ENCODE measurements at places on chromosomes 11 and 22.

DNA sequence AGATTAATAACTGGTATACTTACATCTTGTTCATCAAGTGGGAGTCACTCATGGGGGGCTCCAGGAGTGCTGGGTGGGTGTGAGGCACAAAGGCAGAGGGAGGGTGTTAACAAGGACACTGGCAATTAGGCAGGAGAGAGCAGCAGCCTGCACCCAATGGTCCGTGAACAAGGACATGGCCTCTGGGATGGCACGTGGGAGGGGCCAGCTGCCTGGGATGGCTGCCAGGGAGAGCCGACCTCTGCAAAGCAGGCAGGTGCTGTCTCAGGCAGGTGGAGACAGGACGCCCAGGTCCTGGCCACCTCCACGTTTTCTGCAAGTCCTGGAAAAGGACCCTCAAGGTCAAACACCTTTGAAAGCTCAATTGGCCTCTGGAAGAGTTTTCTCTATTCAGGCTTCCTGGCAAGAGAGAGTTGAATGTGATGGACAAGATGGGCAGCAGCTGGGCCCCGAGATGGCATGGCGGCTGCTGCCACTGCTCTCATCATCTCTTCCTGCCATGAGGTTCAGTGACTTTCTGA, 257.1 kb downstream of the BUD13 start:
- peak; percentile 41 for DNase-seq

DNA sequence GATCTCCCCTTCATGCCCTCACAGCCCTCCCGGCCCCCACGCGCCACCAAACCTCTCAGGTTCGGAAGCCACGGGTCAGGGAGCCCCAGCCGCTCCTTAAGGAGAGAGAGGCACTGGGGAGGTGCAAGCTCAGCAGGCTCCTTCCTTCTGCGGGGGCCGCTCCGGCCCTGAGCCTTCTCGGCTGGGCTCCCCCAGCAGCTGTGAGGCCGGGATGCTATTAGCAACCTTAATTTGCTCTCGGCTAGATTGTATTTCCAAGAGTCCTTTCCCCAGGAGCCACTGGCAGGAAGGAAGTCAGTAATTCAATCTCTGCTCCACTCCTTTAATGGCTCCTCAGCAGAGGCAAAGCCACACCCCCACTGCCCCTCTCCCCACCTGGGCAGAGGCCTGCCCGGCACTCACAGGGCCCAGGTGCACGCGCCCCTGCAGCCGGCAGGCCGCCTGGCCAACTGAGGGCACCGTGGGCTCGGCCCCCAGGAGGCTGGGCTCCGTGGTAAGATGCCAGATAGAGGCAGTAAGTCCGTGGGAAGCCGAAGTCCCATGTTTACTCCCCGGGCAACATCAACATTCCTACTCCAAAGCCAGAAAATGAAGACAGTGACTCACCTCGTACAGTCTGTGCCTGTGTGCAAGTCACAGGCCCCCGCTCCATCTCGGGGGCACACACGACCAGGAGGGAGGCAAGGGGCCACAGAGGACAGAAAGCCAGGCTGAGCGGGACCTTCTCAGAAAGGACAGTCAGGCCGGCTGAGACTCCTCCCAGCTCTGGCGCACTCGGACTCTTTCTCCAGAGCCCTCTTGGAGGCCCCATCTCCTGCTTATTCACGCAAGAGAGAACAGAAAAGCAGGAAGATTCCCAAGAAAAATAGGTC, 5.2 kb downstream of the IGSF9B start:
- DNase-seq, result peak; percentile 67

- no peak for DNase-seq
Measured at GRCh38 chr11:116842909-116843308, 5.5 kb upstream of the APOA1 start.

- DNase-seq, result peak; percentile 62
Measured at GRCh38 chr11:68271023-68271780, 571 bp downstream of the C11orf24 start.

- DNase-seq, result no peak
Measured at GRCh38 chr22:23053912-23054530, 16.3 kb upstream of the GNAZ start.

- no peak for DNase-seq
Measured at GRCh38 chr11:9150501-9150900, 59.1 kb upstream of the SCUBE2 start.

DNA sequence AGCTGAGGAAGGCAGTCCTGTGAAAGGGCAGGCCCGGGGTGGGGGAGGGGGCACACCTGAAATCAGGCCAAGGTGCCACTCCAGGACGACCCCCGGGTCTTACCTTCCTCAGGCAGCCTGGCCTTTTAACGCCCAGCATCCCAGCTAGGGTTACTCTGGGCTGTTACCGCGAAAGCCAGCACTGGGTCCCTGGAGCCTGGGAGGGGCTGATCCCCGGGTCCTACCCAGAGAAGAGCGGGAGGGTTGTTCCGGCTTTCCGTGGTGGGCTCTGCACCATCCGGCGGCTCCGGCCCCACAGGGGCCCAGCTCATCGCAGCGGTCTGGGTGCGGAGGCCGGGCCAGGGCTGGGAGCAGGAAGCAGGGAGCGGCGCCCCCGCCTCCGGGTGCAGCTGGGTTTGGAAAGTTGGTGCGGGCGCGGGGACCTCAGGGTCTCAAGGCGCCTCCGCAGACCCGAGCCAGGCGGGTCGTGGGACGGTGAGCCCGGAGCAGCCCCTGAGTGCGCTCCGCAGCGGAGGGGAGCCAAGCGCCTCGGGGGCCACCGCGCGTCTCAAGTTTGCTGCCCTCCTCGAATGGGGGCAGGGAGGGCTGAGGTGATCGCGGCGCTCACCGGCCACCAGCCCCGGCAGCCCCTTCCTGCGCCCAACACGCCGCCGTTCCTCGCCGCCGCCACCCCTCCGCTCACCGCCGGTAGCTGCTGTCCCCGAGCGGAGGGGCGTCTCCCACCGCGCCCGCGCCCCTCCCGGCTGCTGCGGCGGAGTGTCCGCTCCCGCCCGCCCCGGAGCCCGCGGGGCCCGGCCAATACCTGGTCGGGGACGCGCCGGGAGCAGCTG, 831 bp downstream of the CHST1 start:
- DNase-seq, result peak; percentile 57

GRCh38 chr11:121351083-121351630, 58.6 kb downstream of the SC5D start:
- DNase-seq, result no peak

GRCh38 chr11:135033540-135033939, 621.5 kb upstream of the B3GAT1 start:
- peak; percentile 50 for DNase-seq

DNA sequence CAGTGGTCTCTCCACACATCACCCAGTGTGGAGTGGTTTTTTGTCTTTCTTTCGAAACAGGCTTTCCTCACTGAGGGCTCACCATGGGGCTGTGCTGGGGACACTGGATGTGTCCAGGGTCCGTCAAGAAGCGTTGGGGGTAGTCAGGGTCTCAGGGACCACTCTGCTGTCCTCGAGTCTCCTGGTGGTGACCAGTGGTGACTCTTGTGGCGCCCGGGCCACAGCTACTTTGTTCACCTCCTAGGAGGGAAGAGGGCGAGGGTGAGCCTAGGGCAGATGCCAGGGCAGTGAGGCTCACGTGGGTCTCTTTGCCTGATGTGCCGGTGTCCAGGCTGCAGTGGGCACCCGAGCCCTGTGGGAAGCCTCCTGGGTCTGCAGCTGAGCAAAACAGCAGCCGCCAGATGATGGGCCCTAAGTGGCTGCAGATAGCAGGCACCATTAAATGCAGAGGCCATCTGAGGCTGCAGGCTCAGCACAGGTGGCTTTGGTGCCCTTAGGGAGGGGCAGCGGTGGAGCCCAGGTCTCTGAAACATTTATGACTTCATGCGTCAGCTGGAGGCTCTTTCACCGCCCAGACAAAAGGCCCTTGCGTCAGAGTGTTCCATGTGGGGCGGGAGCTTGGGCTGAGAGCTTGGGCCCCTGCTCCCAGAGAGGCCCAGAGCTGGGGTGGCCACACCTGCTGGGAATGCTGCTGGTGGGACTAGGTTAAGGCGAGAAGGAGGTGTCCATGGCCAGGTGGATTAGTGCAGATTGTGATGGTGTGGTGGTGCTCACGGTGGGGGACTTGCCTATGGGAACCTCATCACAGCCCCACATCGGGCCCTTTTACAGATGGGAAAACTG, 29.5 kb downstream of the KCNQ1 start:
- DNase-seq, result no peak

- no peak for DNase-seq
Measured at GRCh38 chr11:92111287-92111686, 113.3 kb upstream of the FAT3 start.

GRCh38 chr11:64069401-64070313, 33.9 kb downstream of the FLRT1 start:
- DNase-seq, result no peak

- no peak for DNase-seq
Measured at GRCh38 chr11:130386056-130386455, 42.4 kb downstream of the ADAMTS8 start.

- no peak for DNase-seq
Measured at GRCh38 chr11:69646493-69647389, 5.8 kb downstream of the CCND1 start.

GRCh38 chr22:50260801-50261614, 475 bp downstream of the MAPK12 start:
- peak; percentile 68 for DNase-seq

- no peak for DNase-seq
Measured at GRCh38 chr11:133343951-133344350, 188.3 kb downstream of the OPCML start.

GRCh38 chr11:121354192-121354591, 61.6 kb downstream of the SC5D start:
- no peak for DNase-seq

DNA sequence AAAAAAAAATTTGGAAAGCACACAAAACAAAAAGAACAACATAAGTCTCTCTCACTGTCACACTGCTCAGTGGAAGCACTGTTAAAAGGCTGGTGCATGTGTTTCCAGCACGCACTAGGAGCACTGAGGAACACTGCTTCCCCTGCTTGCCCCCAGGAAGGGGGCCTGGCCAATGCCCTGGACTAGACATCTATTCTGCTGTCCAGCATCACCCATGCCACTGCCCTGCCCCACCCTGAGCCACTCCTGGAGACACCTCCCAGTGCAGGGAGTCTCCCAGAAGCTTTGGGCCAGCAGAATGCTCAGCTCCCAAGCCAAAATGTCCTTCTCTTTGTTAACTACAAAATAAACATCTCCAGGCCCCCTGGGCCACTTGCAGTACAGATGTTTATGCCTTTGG, 49.7 kb upstream of the EMID1 start:
- DNase-seq, result no peak

DNA sequence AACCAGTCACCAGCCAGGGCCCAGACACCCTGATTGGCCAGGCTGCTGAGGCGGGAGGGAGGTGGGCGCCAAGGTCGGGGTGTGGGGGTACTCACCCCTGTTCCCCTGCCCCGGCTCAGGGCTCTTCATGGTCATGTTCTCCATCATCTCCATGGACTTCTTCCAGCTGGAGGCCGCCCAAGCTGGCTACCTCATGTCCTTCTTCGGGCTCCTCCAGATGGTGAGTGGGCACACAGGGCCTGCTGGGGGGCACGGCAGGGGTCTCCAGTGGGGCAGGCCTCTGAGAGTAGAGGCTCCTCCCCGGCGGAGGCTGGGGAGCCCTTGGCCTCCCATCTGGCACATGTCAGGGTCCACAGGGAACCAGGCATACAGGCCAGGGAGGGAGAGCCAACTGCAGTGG, 10.0 kb downstream of the PHLDA2 start:
- DNase-seq, result no peak

DNA sequence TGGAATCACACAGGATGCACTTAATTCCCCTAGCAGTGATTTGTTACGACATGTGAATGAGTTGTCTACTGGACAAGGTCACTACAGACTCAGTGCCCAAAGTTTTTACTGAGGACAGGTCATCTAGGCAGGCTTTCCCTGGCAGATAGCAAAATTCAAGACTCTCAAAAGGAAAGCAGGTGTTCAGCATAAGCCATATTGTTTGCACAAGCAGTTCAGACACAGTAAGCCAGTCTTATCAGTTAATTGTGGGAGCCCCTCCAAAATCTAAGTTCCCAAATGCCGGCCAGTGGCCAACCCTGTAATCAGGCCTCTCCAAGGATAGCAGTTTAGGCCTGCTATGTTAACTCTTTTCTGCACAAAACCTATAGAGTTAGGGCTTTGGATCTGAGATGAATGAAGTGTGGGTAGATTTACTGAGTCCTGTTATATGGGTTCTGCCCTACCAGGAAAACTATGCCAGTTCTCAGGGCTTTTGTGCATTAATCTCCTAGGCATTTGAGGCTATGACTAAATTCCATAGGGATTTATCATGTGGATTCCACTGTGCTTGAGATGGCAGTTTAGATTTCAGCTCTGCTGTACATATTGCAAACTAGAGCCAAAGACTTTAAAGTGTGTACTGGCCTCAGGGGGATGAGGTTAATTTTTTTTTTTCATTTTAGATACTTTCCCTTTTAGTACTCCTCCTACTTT, 4.8 kb upstream of the ARHGEF12 start:
- DNase-seq, result no peak

DNA sequence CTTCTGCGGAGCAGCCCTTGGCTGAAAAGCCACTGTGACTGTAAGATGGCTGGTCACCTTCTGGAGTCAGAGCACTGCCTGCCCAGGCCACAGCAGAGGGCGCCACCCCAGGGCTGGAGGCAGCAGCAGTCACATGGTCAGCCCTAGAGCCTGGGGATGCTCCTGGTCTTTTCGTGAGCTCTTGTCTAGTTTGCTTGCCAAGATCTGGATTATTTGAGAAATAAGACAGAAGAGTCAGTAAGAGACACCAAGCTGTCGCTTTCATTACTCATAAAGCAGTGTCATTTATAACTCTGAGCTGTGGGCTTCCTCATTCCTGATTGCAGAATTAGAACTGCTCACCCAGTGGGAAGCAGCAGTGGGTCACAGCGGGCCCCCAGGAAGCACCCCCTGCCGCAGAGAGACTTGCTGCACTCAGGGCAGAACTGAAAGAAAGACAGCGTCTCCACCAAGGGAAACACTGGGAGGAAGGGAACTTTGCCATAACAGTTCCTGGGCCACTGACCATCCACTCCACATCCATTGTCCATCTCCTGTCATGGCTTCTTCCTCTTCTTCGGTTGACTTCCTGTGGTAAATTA, 56.7 kb downstream of the PPP6R2 start:
- peak; percentile 53 for DNase-seq

- DNase-seq, result no peak
Measured at GRCh38 chr22:32574958-32575910, 100.6 kb downstream of the FBXO7 start.

- DNase-seq, result no peak
Measured at GRCh38 chr11:78344094-78344493, 73.5 kb downstream of the GAB2 start.

DNA sequence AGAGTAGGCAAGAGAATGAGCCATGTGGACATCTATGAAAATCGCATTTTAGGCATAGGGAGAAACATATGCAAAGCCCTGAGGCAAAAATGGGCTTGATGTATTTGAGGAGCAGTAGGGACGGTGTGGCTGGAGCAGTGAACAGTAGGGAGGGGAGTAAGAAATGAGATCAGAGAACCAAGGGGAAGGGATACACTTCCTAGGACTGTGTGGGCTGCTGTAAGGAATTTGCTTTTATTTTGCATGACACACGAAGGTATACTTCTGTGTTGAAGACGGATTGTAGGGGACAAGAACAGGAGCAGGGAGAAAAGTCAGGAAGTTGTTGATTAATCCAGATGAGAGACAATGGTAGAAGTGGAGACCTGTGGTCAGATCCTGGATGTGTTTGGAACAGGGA, 572.1 kb downstream of the JRKL start:
- no peak for DNase-seq

All from nephron progenitor cell (in vitro differentiated cells).